ENCODE measurements at places on chromosomes 16 and 17.

GRCh38 chr17:27647765-27648164 is 16.8 kb downstream of the LGALS9 start:
- no peak for DNase-seq

- no peak for DNase-seq
Measured at GRCh38 chr17:39000021-39000601, 32.9 kb upstream of the FBXO47 start.

GRCh38 chr16:50831751-50832150 is 89.9 kb downstream of the CYLD start:
- no peak for DNase-seq

DNA sequence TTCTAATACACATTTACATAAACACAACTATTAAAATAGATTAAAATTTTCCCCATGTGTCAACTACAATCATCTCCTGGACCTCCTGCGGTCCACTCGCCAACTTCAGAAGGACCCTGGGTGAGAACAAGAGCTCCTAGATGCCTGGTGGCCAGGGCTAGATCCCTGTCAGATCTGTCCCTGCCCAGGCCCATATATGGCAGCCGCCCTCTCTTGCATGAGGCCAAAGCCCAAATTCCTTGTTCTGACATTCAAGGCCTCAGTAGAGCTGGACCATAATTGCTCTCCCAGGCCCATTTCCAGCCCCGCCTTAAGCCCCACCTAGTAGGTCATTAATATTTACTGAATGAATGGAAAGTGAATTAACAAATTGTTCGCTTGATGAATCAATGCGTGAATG is 237.7 kb downstream of the KATNIP start:
- DNase-seq, result no peak

GRCh38 chr17:30840771-30841170 is 9.0 kb downstream of the ATAD5 start:
- DNase-seq, result no peak

GRCh38 chr16:8005096-8005860 is 585.0 kb downstream of the TMEM114 start:
- no peak for DNase-seq
